ENCODE measurements at places on chromosomes 1 and 21.
A peak's percentile ranks its signal among the peaks of the same experiment; 100 is the strongest.

GRCh38 chr1:84947536-84948410 is 49.1 kb downstream of the MCOLN2 start:
- no peak for DNase-seq

GRCh38 chr1:21050031-21050430 is 126.7 kb downstream of the EIF4G3 start:
- DNase-seq: no peak

- no peak for DNase-seq
Measured at GRCh38 chr1:64967381-64967780, 1.0 kb upstream of the JAK1 start.

DNA sequence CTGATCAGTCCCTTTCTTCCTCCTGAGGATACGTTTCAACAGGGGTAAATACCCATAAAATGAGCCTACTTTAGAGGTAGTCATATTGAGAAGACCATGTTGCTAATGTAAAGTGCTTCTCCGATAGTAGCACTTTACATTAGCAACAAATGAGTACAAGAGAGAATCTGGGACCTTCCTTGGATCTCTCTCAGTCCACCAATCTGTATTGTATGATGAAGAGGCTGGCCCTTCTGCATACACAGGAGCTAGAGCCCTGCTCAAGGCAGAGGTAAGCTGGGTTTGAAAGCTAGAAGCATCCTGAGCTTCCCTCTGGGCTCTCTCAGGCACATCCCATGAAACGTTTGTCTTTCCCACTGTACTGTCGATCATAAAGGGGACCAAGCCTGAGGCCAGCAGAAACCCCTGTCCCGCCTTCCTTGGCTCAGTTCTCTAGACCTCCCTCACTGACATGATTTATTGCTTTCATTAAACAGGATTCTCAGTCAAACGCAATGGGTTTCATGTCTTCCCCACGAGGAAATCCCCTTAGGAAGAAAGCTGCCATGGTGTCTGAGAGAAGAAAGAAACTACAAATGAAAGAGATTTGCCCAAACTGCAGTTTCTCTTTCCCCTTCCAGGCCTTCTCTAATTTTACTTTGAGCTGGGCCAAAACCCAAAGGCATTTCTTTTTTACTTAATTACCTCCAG is 62.8 kb upstream of the BCAR3 start:
- no peak for DNase-seq

DNA sequence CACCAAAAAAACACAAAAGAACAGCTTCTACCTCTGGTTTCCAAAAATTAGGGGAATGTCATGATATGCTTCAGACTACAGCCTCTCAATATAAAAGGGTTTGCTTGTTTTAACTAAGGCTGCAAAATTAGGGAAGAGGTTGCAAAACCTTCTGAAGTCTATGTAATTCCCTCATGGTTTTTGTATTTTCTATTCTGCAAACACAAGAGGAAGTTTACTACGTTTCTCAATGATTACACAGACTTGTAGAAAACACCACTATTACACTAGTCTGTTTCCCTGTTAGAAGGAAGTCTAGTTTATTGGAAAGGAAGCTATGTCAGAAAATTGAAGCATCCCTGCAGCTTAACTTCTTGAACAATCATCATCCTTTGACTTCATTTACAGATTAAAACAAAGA is 229.7 kb upstream of the FMN2 start:
- no peak for DNase-seq

DNA sequence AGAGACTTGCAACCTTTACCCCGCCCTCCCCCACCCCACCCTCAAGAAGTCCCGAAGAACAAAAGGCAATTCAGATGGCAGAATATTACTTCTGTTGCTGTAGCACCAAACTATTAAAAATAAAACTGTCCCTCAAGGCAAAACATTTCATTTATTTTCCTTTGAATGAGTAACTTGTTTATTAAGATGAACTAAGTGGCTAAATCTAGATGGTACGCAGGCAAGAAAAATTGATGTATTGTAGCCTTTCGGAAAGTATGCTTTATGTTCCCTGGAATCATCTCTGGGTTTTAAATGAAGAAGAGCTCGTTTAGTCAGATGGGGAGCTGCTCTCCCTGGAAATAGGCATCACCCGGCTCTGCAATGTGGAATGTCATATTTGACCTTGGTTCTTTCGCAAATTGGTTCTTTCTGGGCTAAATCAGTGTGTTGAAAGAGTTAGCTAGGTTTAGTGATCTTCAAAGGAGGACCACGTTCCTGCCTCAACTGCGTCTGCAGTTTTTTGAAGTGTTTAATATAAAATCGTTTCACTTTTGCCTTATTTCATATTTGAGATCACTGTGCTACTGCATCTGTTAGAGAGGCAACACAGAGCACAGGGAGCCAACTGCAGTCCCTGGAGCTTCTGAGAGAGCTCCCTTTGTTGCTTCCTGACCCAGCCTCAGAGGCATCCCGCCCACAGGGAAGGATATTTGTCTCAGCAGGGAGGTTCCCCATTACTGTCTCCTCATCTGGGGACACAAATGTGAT is 61.8 kb downstream of the KIF26B start:
- DNase-seq: no peak

DNA sequence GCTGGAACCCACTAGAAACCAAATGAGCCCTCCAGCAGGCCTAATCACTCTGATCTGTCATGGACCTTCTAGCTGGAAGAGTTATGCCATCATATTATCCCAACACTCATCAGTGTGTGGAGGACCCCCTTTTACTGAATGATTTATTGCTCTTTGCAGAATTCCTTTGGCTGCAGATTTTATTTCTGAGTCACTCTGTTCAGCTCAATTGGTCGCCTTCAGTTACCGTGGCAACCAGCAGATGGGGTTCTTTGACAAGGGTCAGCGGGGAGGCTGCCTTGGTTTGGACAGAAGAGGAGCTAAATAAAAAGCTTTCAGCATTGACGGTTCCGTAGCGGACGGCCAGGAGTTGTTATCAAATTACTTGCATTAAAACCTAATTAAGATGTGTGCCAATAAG is 220.1 kb downstream of the SDCCAG8 start:
- DNase-seq: no peak

DNA sequence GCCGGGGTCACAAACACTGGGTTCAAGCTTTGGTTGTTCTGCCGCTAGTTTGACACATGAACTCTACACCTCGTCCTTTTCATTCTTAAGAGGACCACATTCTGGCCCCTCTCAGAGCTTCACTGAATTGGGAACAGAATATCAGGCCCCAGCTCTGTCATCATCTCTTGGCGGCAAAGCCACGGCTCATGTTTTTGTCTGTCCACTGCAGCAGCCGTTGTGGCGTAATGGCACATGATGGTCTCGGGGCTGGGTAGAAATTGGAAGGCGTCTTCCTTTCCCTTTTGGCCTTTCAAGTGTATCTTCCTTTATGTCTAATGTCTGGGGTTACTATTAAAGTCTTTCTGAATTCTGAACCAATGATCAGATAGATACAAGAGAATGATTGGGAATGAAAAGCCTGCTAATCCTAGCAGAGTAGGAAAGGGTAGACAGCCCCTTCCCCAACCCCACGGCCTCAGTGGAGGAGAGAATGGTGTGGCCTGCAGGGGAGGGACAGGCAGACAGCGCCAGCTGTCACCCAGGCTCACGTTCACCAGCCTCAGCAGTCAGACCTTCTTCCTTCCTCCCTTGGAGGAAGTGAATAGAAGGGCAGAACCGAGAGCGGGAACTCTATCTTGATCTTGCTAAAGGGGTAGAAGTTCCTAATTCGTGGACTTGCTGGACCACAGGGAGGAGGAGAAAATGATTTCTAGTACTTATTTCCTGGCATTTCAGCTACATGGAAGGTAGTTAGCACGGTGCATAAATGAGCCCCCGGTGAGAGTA is 498.1 kb downstream of the KIF26B start:
- DNase-seq: no peak

- DNase-seq: no peak
Measured at GRCh38 chr1:224317383-224318045, 12.5 kb downstream of the NVL start.

- DNase-seq: peak; percentile 89
Measured at GRCh38 chr1:167715157-167715999, 6.4 kb upstream of the MPZL1 start.

DNA sequence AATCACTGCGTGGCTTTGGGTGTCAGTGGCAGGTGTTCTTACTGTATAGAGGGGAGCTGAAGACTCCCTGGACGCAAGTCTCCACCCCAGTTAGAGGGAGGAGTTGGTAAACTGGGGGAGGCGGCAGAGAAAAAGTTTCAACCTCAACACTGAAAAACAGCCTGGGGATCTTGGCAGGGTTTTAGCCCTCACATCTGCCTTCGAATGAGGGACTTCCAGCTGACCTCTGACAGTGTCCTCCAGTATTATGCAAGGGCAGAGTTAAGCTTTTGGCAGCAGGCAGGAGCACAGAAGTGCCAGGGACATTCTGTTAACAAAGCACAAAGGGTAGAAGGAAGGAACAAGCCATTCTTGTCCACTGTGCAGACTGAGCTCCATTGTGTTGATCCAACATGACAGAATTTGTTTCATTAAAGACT is 41.2 kb upstream of the RAB4A start:
- peak; percentile 55 for DNase-seq

DNA sequence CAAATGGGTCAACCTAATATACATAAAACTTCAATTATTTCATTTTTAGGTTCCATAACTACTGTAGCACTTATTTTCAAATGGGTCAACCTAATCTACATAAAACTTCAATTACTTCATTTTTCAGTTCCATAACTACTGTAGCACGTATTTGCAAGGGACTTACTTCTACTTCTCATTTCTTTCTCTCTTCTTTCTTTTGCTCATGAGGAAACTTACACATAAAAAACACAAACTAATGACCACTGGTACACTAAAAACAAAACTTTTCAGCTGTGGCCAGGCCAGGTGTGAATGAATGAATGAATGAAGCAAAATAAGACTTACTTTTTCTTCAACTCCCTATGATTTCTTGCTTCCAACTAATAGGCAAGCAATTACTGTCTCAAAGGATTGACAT is 11.7 kb downstream of the SYDE2 start:
- no peak for DNase-seq

GRCh38 chr1:8970870-8971337 is 25.2 kb downstream of the CA6 start:
- no peak for DNase-seq

DNA sequence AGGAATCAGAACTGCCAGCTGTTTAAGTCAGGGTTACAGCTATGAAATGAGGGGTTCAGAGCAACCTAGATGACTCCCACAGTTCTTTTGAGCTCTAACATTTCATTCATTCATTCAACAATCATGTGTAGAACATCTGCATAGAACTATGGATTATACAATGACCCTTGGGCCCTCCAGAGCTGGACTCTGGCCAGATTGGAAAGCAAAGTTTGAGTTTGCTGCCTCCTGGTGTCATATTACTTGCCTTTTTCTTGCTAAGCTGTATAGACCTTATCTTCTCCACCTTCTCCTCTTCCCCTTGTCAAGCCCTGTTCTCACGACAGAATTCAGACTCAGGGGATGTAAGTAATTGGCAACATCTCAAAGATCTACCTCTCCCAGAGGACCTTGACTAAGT is 4.0 kb downstream of the CASQ2 start:
- no peak for DNase-seq

GRCh38 chr1:78565393-78565792 is 54.9 kb upstream of the IFI44L start:
- no peak for DNase-seq

DNA sequence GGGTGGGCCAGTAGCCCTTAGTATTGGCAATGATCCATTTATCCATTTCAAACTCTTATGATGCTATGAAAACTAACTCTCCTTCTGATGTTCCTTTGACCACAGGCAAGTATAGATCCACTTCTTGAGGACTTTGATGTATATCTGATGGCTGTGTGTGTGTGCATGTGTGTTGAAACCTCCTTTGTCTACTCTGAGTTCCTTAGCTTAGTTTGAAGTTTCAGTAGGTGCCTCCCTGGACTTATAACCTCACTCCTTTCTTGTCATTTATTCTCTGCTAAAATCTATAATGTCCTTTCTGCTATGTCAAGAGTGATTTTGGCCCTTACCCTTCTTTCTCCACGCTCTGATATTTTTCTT is 409.3 kb downstream of the PRDM2 start:
- DNase-seq: no peak

- DNase-seq: no peak
Measured at GRCh38 chr1:11877074-11877473, 18.3 kb upstream of the NPPB start.

DNA sequence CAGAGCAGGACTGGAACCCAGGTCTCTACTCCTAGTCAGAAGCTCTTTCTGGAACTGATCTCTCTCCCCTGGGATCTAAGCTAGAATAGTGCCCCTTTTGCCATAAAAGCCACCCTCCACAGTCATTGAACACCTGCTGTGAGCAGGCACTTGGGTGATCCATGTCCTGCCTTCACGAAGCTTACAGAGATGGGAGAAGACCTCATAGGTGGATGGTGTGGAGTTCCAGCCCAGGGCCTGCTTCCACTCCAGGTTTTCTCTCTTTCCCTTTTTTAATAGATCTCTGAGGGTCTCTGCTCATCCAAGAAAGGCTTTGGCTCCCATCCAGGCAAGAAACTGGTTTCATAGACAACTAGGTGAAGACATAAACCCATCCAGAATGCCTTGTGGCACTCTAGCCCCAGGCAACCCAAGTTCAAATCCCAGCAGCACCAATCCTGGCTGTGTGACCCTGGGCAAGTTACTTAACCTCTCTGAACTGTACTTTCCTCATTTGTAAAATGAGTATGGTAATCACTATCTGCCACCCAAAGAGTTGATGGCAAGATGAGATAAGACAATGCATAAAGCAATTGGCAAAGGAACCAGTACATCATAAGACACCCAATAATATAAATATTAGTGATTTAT is 46.4 kb upstream of the TMEM51 start:
- no peak for DNase-seq

DNA sequence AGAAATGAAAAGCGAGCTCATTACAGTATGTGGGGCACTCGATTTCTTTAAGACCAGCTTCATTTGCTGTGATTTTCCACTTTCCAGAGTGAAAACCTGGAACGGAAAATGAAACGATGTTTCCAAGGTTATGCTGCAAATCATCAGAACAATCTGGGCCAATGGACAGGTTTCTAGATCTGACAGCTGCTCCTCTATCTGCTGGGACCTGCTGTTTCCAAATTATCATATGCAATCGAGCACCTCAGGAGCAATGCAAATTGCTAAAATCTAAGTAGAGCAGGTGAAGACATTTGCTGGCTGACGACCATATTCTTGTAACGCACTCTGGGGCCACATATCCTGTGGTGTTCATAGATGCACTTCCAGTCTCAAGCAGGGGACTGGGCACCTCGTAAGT is 39.7 kb upstream of the TIAM1 start:
- no peak for DNase-seq

DNA sequence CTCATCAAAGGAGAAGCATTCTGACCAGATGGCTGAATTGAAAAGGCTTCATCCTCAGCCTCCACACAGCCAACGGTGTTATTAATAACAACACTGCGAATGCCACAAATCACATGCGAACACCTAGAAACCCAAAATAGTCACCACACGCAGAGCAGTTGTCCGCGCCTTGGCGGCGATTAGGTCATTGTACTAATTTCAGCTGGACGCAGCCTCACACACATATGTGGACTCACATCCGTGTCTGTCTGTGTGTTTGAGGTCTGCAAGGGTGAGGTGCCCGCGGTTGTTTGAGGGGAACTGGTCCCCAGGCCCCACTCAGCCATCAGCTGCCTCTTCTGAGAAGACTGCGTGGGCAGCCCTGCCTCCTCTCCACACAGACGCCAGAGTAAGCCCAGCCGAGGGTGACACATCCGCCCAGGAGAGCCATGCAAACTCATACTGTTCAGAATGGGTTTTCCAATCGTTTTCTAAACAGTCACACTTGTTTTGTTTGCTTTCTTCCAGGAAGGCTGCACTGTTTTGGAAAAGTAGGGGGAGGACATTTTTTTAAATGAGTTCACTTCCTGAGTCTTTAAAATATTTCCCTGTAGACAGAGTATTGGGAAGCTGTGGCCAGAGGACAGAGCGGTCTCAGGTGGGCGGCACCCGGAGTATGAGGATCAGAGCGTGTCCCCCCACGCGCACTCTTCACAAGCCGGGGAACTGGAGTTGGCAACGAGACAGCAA is 53.4 kb downstream of the TOMM20 start:
- peak; percentile 81 for DNase-seq

Measured in left hindlimb (tissue), 1 donor.